ENCODE measurements at places on chromosomes 4 and X.

DNA sequence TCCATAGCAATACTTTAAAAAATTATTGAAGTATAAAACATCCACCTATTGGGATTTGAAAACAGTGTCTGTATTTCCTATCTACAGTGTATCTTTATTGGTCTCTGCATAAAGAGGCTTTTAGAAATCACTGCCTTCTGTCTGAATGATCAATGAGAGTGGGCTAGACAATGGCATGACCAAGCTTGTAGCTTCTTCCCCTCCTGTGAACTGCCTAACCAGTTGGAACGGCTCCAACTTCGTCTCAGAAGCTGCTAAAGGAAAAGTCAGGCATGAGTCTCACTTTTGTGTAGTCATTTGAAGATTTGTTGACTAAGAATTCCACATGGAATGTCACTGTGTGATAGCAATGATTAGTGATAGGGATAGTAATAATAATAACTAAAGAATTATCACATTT, 64.2 kb downstream of the INTS12 start:
- DNase-seq: no peak

GRCh38 chrX:118324588-118324987, 21.3 kb upstream of the WDR44 start:
- DNase-seq: no peak

DNA sequence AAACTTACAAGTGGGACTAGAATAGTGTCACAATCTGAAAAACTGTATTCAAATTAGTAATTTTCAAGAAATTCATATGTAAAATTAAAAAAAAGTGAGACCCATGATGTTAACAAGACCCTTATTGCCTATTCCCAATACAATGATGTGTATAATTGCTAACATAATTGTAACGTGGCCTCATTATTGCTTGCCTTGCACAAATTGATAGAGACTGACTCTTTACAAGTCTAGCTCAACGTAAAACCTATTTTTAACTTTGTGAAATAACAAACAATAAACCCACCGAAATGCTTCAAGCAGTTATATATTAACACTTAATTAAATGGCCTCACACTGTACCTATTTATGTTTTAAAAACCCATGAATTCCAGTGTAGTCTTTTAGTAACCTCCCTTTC, 312.5 kb downstream of the DACH2 start:
- no peak for DNase-seq

DNA sequence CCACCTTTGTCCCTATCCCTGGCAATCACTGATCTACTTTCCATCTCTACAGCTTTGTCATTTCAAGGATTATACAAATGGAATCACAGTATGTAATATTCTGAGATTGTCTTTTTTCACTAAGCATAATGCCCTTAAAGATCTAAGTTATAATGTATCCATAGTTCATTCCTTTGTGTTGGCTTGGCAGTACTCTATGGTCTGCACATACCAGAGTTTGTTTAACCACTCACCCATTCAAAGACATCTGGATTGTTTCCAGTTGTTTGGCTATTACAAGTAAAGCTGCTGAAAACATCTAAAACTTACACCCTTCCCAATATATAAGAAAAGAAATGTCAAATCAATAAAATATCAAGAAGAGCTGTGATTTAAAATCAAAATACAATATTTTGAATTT, 26.0 kb upstream of the AWAT1 start:
- DNase-seq: no peak

DNA sequence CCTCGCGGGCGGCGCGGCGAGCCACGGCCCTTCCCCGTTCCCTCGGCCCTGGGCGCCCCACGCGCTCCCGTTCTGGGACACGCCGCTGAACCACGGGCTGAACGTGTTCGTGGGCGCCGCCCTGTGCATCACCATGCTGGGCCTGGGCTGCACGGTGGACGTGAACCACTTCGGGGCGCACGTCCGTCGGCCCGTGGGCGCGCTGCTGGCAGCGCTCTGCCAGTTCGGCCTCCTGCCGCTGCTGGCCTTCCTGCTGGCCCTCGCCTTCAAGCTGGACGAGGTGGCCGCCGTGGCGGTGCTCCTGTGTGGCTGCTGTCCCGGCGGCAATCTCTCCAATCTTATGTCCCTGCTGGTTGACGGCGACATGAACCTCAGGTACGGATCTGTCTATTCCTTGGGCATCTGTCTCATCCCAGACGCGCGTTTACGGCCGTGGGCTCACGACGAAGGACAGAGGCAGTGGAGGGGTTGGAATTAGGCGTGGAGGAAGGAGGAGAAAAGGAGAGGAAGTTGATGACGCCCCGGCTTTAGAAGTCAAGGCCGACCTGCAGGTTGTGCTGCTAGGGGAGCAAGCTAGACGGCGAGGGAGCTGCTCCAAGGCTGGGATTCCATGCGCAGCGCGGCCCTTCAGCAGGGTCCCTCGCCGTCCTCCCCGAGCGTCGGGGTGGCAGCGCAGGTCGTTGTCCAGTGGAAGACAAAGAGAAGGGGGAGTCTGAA, 792 bp downstream of the SLC10A4 start:
- no peak for DNase-seq

DNA sequence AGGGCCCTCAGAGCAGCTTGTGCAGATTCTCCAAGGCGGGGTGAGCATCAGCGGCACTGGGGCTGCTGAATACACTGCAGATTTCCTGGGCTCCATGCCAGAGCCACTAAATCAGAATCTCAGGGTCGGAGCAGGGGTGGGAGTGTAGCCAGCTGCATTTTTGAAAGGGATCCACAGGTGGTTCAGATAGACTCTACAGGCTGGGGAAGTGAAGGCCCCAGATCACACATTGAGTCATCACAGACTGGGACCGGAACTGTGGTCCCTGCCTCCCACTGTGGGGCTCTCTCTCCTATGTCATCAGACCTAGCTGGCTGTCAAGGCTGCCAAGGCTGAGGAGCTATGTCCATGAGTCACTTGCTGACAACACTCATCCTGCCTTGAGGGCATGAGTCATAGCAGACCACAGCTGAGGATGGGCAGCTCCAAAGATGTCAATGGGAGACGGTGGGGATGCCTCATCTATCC, 162.3 kb upstream of the MAMLD1 start:
- no peak for DNase-seq

GRCh38 chr4:121932212-121932974, 19.5 kb downstream of the TRPC3 start:
- DNase-seq: no peak
